Cortex of kidney (tissue), 1 donor: ENCODE measurements at places on chromosomes 4 and X.

GRCh38 chr4:75953509-75953908 is 12.7 kb upstream of the NAAA start:
- DNase-seq = no peak

DNA sequence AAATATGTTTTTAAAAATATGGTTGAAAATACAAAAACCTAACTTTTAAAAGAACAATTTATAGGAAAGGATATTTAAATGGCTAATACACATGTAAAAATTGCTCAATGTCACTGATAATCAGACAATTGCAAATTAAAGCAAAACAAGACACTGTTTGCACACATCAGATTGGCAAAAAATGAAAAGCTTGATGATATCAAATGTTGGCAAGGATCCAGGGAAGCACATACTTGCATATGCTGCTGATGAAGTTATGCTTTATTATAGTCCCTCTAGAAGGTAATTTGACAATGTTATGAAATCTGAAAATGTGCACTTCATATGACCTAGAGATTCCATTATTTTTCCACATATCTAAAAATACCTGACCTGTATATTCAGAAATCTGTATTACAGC is 45.7 kb upstream of the EPGN start:
- DNase-seq = no peak

DNA sequence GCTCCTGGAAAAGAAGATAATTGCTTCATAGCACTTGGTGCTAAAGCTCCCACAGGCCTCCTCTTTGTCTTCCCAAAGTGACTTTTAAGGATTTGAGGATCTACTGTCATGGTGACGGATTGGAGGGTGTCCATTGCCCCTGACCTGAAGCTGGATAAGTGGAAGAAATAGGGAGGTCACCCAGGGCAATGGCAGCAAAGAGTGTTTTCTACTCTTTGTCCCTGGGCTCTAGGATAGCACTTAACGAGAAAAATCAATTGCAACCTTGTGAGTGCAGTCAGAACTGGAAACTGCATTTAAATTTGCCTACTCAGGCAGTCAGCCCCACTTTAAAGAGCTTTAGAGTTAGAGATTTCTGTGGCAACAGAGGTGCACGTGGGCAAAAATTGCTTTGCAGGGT is 43.7 kb upstream of the XK start:
- DNase-seq = no peak

- DNase-seq = no peak
Measured at GRCh38 chrX:134691453-134691852, 33.2 kb upstream of the PLAC1 start.

- DNase-seq = no peak
Measured at GRCh38 chrX:117808426-117808825, 308.2 kb downstream of the KLHL13 start.

DNA sequence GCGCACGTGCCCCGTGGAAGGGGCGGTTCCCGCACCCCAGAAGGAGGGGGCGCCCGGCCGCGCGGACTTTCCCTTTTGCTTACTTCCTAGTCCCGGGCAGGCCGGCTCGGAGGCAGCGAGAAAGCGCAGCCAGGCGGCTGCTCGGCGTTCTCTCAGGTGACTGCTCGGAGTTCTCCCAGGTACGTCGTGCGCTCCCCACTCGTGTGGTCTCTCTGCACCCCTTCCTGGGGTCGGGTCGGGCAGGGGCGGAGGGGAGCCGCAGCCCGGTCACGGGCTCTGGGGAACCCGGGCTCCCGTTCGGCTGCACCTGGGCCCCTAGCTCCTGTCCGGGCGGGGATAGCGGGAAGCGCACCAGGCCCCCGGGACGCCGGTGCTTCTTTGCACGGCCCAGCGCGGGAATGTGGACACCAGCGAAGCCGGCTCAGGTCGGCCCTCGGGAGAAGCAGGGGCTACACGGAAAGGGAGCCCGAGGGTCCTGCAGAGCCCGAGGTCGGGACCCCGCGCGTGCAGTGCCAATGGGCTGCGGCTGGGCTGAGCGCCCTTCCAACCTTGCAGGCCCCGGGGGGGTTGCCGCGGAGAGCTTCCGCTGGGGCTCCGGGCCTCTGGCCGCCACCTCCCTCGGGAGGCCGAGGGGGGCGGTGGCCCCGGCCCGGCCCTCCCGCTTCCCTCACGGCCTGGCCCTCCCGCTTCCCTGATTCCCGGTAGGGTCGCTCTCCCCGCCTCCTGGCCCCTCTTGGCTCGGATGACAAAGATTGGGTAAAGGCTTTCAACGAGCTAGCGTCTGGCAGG is at the start of gene TLR2:
TSS of gene TLR2 (plus strand) at position 99 of the 789 bp plus-strand sequence. CDS start 18,628 bp downstream, outside the sequence.
- DNase-seq = peak; percentile 8

- DNase-seq = no peak
Measured at GRCh38 chr4:26821677-26822503, 38.8 kb upstream of the STIM2 start.

- no peak for DNase-seq
Measured at GRCh38 chr4:4866124-4866865, 6.8 kb downstream of the MSX1 start.

- DNase-seq = no peak
Measured at GRCh38 chr4:3655485-3655884, 110.7 kb upstream of the ADRA2C start.

DNA sequence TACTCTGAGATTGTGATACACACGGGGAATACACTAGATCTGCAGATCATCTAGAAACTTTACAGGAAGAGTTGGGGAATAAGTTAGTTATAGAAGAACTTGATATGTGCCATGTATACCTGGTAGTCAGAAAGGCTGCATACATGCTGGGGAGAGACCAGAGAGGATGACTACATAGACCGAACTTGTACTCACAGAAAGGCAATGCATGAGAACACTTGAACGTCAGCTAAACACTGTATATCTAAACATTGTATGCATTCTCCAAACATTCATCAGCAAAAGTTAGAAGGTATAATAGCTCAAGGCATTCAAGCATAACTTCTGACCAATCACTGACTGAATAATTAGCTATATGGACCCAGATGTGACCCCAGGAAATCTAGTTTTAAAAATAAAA is 78.0 kb upstream of the PDHA2 start:
- DNase-seq = no peak

GRCh38 chr4:158613046-158613445 is 58.6 kb downstream of the C4orf46 start:
- DNase-seq = no peak

- no peak for DNase-seq
Measured at GRCh38 chr4:13527192-13527980, 16.9 kb downstream of the NKX3-2 start.

- DNase-seq = no peak
Measured at GRCh38 chr4:26873391-26874026, 12.9 kb downstream of the STIM2 start.

DNA sequence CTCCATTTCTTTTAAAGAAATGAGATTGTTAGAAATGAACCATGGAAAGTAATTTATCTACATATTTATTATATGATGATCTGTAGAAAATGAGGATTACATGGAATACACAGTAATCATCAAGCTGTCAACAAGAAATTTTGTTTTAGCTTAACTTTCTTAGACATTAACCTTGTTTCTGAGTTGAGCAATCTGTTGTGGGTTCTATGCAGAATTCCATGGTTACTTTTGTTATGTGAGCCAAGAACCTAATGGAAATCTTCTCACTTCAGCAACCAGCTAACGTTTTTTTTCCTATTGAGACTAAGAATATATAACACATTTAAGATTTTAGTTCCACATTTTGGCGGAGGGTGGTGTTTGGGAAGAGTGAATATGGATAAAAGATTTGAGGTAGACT is 136.1 kb upstream of the SLC4A4 start:
- no peak for DNase-seq

GRCh38 chr4:138327338-138327737 is 85.2 kb upstream of the SLC7A11 start:
- DNase-seq = no peak

GRCh38 chrX:118346258-118347094 is 570 bp downstream of the WDR44 start:
- DNase-seq = no peak

DNA sequence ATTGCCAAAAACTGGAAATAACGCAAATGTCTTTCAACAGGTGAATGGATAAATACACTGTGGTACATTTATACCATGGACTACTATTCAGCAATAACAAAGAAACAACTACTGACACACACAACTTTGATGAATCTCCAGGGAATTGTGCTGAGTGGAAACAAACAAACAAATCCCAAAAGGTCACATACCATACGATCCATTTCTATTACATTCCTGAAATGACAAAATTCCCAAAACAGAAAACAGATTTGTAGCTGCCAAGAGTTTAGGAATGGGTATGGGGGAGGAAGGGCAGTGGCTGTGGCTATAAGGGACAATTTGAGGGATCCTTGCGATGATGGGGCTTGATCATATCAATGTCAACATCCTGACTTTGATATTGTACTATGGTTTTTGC is 2.5 kb downstream of the ZNF182 start:
- DNase-seq = no peak

GRCh38 chr4:188623314-188623854 is 484.1 kb downstream of the TRIML1 start:
- DNase-seq = no peak

GRCh38 chr4:143773998-143774895 is 73.8 kb upstream of the FREM3 start:
- DNase-seq = no peak

- no peak for DNase-seq
Measured at GRCh38 chr4:159278399-159278798, 175.5 kb downstream of the RAPGEF2 start.

DNA sequence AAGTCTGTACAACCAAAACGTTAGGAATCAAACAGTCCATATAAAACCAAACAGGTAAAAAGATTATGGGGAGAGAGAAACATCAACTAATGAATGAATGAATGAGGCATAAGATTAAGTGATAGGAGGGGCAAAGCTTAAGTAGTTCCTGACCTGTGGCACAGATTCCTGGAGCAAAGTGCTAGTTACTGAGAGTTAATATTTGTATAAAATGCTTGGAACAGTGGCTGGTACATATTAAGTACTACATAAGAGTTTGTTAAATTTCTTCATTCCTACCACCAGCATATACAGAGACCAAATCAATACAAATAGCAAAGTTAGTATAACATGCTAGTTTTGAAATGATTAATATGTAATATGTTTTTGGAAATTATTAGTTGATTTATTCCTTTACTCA is 363.7 kb downstream of the ADAM29 start:
- DNase-seq = no peak

GRCh38 chr4:4254666-4255065 is 6.6 kb upstream of the TMEM128 start:
- no peak for DNase-seq

- DNase-seq = no peak
Measured at GRCh38 chr4:182213004-182213403, 30.2 kb upstream of the TENM3 start.

GRCh38 chrX:13411496-13412207 is 91.8 kb upstream of the ATXN3L start:
- no peak for DNase-seq

GRCh38 chrX:70032792-70033191 is 16.9 kb downstream of the AWAT2 start:
- DNase-seq = no peak

- no peak for DNase-seq
Measured at GRCh38 chr4:121953860-121954259, 2.0 kb upstream of the TRPC3 start.

- no peak for DNase-seq
Measured at GRCh38 chrX:86329174-86329573, 180.9 kb downstream of the DACH2 start.

GRCh38 chr4:11698033-11698432 is 269.3 kb upstream of the HS3ST1 start:
- no peak for DNase-seq

DNA sequence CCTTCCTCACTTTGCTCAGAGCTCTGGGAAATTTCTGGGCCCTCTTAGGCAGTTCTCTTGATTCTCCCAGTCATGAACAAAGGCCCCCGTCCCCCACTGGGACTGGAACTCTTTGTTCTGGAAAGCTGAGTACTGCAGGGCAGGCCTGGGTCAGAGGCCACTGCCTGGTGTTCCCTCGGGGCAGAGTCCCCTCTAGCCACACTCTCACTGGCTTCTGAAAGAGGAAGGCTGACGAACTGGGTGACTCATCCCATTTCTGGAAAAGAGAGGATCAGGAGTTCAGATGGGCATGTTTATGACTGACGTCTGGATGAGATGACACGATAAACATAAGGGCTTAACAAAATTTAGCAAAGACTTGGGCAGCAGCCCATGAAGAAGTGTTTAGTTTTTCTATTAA is 47.7 kb downstream of the DDX3X start:
- no peak for DNase-seq

GRCh38 chrX:119130911-119131310 is 3.3 kb upstream of the KIAA1210 start:
- no peak for DNase-seq

DNA sequence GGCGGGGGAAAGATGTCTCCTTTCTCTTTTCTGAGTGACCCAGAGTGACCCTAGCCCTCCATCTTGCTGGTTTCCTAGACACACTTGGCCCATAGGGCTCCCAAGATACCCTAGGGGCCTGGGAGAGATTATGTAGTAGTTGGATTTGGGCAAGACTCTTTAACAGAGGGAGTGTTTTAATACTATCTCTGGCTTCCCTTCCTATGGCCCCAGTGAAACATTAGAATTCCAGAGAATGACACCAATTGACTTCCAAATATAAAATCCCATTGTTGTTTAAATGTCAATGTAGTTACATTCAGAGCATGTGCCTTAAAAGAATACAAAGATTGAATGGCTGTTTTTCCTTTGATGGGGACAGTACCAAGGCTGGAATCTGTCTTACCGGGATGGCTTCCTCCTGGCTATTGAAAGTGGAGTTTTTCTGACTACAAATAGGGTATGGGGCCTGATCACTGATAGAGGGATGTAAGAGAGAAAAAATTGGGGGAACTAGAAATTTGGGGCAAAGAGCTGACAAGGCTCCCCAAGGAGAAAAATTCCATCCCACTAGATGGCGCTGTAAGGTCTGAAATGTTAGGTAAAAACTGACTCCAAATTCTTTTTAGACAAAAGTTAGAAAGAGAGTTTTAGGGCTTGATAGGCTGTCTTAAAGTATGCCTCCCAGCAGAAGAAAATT is 10.7 kb downstream of the TENT5D start:
- DNase-seq = no peak

DNA sequence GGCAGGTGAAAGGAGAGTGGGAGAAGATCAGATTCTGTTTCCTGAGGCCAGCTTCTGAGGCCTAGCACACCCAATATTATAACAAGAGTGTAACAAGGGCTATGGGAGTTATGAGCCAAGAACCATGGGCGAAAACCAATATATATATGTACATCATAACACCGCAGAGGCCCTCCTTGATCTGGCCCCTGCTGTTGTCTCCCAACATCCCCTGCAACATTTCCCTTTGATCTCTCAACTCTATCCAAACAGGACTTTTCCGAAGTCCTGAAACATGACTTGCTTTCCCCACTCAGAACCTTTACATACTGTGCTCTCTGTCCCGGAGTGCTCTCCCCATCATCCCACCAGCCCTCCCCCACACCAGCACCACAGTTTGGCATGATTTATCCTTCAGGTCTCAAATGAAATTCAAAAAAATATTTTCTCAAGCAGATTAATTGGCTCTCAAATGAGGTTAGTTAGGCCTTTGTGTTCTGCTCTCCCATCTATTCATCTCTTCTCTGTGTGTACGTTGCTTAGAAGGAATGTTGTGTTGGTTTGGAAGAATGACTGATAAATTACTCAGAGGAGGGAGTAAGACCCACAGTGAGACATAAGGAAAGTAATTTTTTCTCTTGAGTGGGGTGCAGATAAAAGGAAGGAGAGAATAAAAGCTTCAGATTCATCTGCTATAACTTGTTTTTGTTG is 58.1 kb upstream of the SMIM10 start:
- no peak for DNase-seq

GRCh38 chrX:65502618-65503017 is 32.0 kb downstream of the LAS1L start:
- no peak for DNase-seq
